ENCODE measurements at places on chromosomes 7 and 10.

DNA sequence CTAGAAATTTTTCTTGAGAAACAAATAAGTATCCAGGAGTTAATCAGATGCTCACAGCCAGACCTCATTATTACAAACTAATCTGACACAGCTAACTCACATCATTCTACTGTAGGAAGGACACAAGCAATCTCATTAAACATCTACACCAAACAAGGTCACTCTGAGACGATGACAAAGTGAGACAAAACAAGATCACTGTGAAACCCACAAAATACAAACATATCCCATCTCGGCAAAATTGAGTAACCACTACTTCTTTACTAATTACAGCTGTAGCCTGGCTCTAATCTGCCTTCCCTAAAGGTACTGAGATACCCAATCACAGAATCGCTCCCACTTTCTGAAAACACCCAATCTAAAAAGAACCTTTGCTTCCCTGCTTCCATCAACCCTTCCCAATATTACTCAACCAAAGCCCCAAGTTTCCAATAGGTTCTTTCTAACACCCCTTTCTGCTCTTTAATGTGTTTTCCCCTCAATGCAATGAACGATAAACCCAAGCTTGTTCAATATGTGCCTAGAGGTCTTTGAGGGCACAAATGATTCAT is 26.9 kb downstream of the CCDC6 start:
- no peak for DNase-seq

GRCh38 chr7:72087926-72088325 is 324.2 kb downstream of the CALN1 start:
- no peak for DNase-seq

GRCh38 chr7:152602962-152603361 is 73.0 kb downstream of the XRCC2 start:
- no peak for DNase-seq

DNA sequence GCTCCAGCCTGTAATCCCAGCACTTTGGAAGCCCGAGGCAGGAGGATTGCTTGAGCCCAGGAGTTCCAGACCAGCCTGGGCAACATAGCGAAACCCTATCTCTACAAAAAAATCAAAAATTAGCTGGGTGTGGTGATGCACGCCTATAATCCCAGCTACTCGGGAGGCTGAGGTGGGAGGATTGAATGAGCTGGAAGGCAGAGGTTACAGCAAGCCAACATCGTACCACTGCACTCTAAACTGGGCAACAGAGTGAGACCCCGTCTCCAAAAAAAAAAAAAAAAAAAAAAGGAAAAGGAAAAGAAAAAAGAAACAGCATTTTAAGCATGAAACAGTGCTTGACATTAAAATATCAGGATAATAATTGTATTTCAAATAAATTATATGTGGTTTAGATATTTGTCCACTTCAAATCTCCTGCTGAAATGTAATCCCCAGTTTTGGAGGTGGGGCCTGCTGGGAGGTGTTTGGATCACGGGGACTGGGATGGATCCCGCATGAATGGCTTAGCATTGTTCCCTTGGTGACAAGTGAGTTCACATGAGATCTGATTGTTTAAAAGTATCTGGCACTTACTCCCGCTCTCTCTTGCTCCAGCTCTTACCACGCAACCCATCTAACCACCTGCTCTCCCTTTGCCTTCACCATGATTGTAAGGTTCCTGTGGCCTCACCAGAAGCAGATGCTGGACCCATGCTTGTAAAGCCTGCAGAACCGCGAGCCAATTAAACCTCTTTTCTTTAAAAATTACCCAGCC is 103.4 kb downstream of the SRPK2 start:
- no peak for DNase-seq

- no peak for DNase-seq
Measured at GRCh38 chr7:41979834-41980307, 257.1 kb downstream of the GLI3 start.

DNA sequence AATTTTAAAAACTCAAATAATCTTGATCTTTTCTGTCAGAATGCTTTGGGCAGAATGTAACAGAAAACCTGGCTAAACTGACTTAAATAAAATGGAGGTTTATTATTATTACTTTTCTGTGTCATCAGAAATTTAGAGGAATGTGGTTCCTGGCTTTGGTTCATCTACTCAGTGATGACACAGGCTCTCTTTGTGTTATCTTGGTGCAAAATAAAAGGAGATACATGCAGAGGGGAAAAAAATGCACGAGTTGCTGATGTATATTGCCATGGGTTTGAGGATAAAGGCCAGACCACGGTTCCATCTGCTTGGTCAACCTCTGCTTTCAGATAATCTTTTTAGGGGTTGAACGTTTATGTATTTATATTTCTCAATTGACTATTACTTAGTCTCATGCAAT is 181.4 kb downstream of the SUGCT start:
- no peak for DNase-seq

DNA sequence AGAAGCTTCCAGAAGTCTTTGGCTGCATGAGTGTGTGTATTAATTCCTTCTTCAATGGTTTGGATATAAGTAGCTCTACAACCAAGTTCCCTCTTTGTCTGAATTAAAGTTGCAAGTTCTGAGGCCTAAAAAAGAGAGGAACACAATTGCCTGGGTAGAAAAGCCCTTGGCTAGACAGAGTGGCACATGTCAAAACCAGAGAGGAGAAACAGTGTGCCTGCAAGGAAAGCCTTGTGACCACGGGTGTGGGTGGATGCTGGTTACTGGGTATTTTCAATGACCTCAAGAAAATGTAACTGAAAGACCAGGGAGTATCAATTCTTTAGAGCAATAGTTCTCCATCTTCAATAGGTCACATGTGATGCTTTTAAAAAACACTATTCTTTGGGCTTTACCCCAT is 148.3 kb downstream of the SVIL start:
- DNase-seq = no peak

DNA sequence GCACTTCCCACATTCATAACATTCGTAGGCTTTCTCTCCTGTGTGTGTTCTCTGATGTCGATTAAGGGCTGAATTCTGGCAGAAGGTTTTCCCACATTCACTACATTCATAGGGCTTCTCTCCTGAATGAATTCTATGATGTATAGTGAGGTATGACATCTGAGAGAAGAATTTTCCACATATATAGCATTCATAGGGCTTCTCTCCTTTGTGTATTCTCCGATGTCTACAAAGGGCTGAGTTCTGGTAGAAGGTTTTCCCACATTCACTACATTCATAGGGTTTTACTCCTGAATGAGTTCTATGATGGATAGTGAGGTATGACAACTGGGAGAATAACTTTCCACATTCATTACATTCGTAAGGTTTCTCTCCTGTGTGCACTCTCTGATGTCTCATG is 15.6 kb downstream of the ZNF12 start:
- DNase-seq = no peak

GRCh38 chr10:113600569-113600968 is 47.7 kb downstream of the HABP2 start:
- DNase-seq = no peak

DNA sequence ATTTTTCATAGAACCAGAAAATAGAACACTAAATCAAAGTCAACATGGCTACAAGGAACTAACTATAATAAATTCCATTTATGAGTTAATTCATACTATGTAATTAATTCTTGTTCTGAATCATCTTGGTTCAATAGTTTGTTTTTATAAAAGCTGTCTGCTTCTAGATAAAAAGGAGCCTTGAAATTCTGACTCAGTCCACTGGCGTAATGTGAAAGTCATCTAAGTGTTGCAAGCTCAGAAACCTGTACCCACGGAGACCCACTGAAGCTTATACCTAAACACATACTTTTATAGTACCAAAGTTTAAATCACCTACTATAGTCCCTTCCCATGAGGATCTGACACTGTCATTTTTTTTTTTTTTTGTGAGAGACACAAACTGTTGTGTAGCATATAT is 489.4 kb downstream of the SEMA3D start:
- no peak for DNase-seq

- DNase-seq = no peak
Measured at GRCh38 chr10:88848499-88848898, 3.1 kb downstream of the ANKRD22 start.

DNA sequence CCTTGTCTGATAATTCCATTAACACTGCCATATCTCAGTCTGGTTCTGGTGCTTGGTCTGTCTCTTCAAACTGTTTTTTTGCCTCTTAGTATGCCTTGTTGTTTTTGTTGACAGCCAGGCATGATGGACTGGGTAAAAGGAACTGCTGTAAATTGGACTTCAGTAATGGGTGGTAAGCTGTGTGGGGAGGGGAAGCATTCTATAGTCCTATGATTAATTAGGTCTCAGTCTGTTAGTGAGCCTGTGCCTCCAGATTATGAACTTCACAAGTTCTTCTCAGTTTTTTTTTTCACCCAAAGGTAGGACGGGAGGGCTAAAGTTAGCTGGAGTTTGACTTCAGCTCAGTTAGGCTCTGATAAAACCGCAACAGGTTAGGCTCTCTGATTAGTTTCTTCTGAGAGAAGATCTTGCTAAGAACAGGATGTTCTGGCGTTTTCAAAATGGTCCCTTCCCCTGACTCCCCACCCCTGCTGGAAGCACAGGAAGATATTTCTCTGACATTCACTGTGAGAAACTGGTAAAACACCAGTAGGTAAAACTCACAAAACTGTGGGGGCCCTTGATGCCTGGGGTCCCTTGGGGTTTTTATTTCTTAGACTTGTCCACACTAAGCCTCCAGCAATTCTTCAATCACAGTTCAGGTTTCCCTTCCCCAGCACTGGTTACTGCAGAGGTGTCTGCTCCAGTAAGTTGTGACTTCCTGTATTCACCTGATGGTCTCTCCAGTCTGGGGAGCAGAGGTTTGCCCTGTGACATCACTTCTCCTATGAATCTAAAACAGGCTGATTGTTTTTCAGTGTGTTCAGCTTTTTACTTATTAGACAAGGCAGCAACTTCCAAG is 43.3 kb upstream of the CCDC71L start:
- DNase-seq = no peak
